ENCODE measurements at places on chromosomes 7 and 10. TPM values are rescaled to one million over a fixed set of nuclear protein-coding genes. Genes with fewer than 3 reads are reported as not detected.

HOXA9 gene
- total RNA-seq = not detected

ZSCAN21 gene
- 17.2 TPM for total RNA-seq

SCART1 gene
- total RNA-seq = 1.8 TPM

NPC1L1 gene
- not detected for total RNA-seq

RBP3 gene
- total RNA-seq = not detected

TMEM176A gene
- total RNA-seq = 2.3 TPM

SPDYE16 gene
- not detected for total RNA-seq

PRPS1L1 gene
- total RNA-seq = not detected

NIPSNAP2 gene
- 93.7 TPM for total RNA-seq

EIF3A gene
- 169 TPM for total RNA-seq

MRPS16 gene
- total RNA-seq = 164 TPM

SFTPA1 gene
- not detected for total RNA-seq

STX1A gene
- 47.1 TPM for total RNA-seq

TRA2A gene
- 114 TPM for total RNA-seq
